ENCODE measurements at places on chromosomes 5 and 9.

- DNase-seq, result no peak
Measured at GRCh38 chr5:147040856-147041255, 162.3 kb upstream of the PPP2R2B start.

- DNase-seq, result no peak
Measured at GRCh38 chr5:174311121-174311520, 265.6 kb downstream of the NSG2 start.

DNA sequence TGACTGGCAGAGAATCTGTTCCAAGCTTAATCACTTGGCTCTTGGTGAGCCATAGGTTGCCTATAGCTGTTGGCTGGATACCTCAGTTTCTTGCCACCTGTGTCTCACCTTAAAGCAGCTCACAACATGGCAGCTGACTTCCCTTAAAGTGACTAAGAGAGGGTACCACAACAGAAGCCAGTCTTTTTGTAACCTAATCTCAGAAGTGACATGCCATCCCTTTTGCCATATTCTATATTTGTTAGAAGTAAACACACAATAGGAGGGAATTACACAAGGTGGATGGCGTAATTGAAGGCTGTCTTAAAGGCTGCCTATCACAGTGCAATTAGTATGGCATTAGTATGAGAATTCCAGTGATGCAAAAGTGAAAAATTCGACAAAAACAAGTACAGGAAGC lies 28.1 kb downstream of the NIPBL start:
- DNase-seq, result no peak

DNA sequence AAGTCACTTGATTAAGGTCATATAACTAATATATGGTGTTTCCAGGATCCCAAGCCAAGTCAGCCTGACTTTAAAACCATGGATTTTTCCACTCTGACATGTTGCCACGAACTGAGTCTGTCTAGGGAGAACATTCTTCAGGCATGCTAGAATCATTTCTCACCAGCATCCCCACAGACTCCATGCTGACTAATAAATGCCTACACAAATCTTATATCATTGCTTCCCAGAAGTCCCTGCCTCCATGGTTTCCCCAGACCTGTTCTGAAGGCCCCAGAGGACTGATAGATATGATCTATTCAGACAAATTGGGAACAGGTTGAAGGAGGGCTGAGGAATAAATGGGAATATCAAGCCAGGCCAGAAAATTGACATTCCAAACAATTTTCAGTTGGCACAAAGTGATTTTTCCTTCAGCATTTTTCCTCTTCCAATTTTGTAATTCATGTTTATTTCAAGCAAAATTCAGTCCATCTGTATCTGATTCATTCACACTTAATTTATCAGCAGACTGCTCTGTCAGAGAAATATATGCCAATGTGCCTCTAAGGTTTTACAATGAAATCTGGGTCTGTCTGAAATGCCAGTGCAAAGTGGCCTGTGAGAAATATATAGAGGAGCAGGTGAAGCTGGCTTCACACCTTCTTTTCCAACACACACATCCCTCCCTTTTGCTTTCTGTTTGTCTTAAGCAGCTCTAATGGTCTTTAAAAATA lies 413.6 kb upstream of the TNC start:
- no peak for DNase-seq

DNA sequence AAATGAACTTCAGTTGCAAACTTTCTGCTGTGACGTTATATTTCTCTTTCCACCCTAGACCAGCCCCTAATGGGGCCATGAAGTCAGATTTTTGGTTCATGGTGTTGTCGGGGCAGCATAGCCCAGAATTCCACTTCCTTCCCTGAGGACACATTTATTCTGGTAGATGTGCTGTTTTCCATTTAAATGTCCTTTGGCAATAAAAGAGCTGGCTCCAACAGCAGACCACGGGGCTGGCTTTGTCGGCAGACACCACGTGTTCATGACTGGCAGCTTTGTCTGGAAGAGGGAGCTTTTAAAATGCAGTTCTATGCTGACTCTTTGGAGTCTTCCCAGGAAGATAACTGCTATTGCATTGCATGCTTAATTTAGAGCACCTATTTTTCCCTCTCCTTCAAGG lies 17.6 kb upstream of the LCP2 start:
- no peak for DNase-seq

- no peak for DNase-seq
Measured at GRCh38 chr9:90306158-90306557, 336.5 kb downstream of the DIRAS2 start.

GRCh38 chr5:149166128-149166527 lies 24.8 kb downstream of the ABLIM3 start:
- no peak for DNase-seq

DNA sequence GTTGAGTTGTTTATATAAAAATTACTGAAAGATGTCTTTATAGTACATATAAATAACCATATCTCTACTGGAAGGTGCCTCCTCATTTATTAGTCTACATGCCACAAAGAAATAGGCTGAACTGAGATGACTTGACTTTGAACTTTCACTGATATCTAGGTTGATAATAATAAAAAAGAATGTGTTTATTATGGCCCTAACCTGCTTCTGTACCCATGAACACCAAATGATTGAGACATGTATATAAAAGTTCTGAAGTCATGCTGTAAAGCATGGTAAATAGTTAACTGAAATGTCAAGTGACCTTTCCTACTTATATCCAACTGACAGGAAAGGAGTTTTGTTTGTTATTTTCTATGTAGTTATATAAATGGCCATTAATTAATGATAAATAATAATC lies 33.2 kb upstream of the GRAMD2B start:
- DNase-seq, result no peak

DNA sequence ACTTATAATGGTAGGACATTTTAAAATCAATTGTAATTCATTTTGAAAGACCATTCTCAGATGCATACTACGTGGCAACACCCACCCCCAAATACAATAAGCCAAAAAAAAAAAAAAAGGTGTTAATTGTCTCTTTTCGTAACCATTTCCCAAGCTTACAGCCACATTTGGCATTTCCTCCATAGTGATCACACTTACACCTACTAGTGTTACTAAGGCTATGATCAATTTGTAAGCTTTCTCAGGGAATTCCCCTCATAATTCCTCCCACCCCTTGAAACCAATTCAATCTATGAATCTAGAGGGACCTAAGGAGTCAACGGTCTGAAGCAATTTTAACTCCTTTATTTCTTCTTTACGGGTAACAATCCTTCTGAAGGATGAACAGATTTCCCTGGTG lies 40.1 kb downstream of the NR2F1 start:
- DNase-seq, result no peak

All from NCI-H146 (cell line).